ENCODE measurements at places on chromosomes 5 and 9.
A peak's percentile ranks its signal among the peaks of the same experiment; 100 is the strongest.

DNA sequence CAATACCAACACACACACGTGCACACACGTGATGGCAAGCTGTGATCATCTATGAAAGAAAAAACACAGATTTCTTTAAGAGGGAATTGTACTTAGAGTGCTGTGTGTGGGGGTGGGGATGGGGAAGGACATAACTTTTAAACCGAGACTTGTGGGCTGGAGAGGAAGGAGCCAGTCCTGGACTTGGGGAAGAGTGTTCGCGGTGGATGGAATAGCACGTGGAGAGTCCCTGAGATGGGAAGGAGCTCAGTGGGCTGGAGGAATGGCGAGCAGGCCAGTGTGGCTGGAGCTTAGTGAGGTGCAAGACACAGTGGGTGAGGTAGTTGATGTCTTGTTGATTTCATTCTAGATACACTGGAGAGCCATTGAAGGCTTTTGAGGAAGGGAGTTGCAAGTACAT is 78.5 kb downstream of the RGS3 start:
- no peak for DNase-seq

- DNase-seq = no peak
These were observed 118.8 kb downstream of the PRDM6 start for GRCh38 chr5:123207852-123208251.

GRCh38 chr5:106907979-106908378 is 762.8 kb downstream of the EFNA5 start:
- DNase-seq = no peak

DNA sequence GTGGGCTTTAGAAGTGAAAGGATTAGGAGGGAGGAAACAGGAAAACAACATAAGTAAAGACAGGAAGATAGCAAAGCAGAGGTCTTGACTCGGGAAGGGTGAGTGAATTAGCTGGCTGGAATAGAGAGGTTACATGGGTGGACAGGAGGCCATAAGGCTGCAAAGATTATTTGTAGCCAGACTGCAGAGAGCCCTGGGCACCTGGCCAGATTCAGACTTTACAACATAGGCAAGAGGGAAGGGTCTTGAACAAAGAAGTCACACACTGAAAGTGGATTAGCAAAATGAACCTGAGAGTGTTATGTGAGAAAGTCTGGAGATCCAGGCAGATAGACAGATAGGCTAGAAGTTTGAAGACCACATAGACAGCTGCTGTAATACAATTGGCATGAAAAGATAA is 29.7 kb upstream of the CER1 start:
- no peak for DNase-seq

- DNase-seq = peak; percentile 85
These were observed 21.2 kb downstream of the ABLIM3 start for GRCh38 chr5:149162401-149163084.

DNA sequence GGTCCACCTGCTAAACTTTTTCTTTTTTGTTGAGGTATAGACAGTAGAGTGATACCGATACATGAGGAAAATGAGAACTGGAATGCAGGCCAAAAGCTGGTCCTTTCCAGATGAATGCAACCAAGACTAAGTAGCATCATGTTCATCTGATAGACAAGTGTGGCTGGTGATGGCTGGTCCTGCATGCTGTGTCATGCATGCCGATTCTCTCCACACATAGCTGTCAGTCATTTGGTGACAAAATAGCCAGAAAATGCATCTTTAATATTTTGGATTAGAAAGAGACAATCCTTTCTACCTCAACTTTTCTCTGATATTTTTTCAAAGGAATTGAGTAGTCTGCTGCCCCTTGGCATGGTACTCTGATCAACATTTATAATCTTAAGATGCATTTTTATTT is 49.9 kb downstream of the ZSWIM6 start:
- DNase-seq = no peak

GRCh38 chr9:135992486-135993408 is 31.6 kb upstream of the UBAC1 start:
- peak; percentile 85 for DNase-seq

DNA sequence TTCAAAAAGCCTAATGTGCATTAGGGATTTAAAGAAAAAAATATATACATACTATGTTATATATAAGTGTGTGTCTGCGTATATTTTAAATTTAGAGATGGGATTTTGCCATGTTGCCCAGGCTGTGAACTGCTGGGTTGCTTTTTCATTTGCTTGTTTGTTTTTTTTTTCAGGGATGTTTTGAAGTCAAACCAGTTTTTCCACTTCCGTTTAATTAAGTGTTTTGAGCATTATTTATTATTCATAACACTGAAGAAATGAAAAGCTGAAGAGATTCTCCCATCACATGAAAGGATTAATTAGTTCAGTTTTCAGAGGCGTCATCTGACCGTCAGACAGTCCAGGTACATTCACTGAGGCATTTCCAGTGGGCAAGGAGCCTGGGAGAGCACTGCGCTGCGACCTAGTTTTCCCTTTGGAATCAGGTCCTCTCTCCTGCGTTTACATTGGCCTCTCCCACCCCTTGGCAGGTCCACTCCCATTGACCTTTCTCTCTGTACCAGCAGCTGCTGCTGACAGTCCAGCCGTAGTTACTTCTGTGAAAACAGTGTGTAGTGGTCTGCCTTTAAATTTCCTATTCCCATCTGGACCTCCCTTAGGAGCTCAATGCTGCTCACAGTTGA is 26.0 kb downstream of the ARRDC3 start:
- no peak for DNase-seq

GRCh38 chr5:21834863-21835262 is 1018.3 kb downstream of the CDH12 start:
- DNase-seq = no peak

GRCh38 chr5:136525597-136525996 is 160.3 kb upstream of the TRPC7 start:
- DNase-seq = no peak

DNA sequence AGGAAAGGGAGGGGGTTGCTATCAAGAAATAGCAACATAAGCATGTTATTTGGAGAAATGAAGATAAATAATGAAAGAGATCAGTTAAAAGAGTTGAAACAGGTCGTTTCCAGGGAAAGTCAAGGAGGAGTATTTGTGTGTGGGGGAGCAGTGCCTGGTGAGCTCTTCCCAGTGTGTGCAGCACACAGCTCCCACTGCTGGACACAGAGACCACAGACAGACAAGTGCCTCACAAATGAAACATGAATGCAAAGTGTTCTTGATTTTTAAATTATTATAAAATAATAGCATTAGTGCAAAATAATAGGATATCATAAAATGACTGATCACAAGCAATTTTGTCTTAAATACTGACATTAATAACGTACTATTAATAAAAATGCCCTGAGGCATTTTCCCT is 40.8 kb downstream of the LIFR start:
- peak; percentile 47 for DNase-seq

DNA sequence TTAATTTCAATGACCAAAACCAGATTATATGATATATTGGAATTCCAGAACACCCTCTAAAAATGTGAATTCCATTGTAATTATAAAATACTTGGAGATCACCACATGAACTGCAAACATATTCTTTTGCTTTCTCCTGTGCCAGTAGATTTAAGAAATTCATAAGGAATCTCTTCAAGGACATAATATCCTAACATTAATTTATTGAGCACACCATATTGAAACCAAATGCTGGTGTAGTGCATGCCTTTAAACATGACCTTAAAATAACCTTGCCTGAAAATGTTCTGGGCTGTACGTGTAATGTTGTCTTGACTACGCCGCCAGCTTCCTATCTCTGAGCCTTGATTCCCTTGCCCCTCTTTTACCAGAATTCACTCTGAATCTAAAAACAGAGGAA is 205.0 kb upstream of the ACTBL2 start:
- DNase-seq = no peak

GRCh38 chr9:19232823-19233194 is 2.3 kb downstream of the DENND4C start:
- DNase-seq = peak; percentile 25

DNA sequence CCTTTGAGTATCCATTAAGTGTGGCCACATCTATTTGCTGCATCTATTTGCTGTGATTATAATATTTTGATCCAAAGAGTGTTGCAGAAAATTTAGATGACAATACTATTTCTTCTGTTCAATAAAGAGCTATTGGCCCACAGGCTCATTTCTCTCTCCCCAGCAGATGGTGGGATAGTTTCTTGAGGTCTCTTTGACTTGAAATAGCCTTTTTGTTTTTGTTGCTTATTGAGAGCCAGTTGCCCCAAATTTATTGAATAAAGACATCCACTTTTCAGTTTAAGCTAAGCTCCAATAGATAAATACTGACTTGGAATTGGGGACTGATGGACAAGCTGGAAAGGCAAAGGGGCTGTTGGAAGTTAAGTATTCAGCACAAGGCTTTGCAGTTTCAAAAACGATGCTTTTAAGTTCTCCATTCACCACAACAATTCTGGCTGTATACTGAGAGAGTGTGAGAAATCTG is 290.1 kb upstream of the MPDZ start:
- no peak for DNase-seq

DNA sequence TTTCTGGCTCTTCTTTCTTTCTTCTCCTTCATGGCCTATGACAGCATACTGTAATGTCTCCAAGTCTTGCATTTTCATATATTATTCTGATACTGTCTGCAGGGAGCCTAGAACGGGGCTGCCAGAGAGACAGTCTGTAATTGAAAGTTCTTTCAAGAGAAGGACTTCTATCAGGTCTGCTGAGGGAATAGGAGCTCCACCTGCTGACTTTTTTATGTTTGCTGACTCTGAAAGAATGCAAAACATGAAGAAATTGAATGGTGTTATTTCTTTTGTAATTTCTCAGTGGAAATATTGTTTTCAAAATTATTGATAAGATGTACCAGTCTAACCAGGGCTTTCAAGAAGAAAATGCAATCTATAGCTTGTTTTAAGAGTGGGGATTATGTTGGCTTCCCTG is 121.9 kb upstream of the RFX3 start:
- no peak for DNase-seq

DNA sequence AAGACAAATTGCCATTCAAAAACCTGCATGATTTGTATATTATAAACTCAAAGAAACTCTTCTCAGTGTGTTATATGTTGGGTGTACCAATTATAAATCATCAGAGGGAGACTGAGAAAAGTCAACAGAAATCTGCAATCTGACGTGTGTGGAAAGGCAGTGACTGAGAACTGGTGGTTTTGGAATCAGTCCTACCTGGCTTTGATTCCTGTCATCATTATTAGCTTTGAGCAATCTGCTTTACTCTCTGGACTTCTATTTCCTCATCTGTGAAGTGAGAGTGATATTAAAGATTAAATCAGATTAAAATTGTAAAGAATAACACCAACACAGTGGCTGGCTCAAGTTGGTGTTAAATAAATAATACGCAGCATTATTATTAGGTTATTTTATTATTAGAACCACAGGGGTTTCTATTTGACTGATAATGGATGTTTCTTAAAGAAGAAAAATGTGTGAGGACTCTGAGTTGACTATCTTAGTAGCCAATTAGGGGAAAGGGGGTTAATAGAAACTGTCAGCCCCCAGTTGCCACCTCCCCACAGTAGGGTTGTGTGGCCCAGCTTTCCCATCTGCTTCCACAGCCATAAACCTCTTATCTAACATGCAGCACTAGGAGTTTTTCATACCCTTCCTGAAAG is 59.6 kb downstream of the SNCAIP start:
- DNase-seq = no peak

DNA sequence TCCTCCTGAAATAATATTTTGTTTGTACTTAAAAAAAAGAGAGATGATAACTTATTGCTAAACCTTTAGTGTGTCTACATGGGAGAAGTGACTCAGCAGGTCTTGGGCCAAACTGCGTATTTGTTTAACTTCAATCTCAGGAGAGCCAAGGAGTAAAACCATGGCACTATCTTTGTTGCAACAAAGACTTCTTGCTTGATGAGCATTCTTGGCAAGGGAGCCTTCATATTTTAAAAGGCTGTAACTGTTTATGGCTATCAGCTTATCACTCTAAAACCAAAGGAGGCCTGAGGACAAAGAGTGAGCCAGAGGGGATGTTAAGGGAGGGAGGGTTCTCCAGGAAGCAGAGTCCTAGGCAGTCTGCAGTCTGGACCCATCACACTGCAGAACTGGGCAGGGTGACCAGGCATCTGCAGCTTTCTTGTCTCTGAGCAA is 216.2 kb upstream of the S1PR3 start:
- DNase-seq = peak; percentile 81

DNA sequence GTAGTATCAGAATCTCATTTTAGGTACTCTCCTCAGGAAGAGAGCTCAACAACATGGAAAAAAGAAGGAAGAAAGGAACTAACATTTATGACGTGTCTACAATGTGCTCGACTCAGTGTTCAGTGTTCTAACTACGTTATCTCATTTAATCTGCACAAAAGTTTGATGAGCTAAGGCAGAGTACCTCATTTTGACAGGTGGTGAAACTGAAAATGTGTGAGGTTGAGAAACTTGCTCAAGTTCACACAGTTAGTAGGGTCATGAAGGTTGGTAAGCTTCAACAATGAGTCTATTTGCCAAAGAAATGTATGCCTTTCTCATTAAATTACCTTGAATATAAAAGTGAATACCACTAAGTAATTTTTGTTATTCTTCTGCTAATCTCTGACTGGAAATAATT is 165.1 kb downstream of the CAAP1 start:
- DNase-seq = no peak

DNA sequence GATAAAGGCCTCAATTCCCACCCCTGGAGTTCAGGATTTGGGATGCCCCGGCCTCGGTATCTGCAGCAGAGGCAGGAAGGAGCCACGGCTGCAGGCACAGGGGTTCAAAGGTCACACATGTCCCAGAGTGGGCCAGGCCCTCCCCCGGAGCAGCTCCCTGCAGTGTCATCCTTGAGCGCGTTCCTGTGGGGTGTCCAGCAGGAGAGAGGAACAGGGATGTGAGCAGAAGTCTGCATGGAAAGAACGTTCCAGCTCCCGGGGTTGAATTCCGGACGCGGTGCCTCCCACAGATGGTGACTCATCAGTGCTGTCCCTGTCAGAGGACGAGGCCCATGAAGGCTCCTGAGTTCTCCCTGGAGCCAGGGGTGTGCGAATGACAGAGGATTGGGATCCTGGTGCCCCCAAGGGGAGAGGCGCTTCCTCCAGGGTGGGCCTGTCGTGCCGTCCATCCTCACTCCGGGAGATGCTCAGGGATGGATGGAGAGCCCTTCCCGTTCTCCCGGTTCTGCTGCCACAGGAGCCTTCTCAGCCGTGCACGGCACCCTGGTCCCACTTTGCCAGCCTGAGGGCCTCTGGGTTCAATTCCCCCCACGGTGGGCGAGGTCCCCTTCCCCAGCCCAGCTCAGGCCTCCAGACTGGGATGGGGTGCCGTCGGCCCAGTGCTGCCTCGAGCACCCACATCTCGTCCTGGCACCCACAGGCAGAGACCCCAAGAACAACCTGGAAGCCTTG is 3.1 kb downstream of the LCN1 start:
- DNase-seq = peak; percentile 45

GRCh38 chr9:125787715-125788114 is 40.5 kb downstream of the PBX3 start:
- no peak for DNase-seq

DNA sequence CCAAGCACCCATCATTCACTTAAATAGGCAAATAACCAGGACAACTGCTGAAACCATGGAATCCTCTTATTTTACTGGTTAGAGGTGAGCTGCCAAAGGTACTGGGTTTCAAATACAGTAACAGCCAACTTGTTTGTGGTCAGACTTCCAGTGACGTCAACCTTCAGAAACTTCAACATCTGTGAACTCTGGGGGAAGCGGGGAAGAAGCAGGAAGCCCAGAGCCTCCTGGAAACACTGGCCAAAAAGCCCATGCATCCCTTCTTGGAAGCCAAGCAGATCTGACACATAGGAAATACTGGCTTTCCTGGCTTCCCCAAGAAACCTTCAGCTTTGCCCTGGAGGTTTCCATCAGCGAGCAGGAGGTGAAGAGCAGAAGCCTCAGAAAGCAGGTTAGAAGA is 4.9 kb upstream of the FRRS1L start:
- DNase-seq = peak; percentile 82

- DNase-seq = no peak
These were observed 62.7 kb downstream of the SLC1A3 start for GRCh38 chr5:36669015-36669651.

All from ELR (cell line).